Frontal cortex (tissue), 4 donors: ENCODE measurements at places on chromosomes 6 and 20. TPM values are rescaled to one million over a fixed set of nuclear protein-coding genes. Genes with fewer than 3 reads are reported as not detected.

DNA sequence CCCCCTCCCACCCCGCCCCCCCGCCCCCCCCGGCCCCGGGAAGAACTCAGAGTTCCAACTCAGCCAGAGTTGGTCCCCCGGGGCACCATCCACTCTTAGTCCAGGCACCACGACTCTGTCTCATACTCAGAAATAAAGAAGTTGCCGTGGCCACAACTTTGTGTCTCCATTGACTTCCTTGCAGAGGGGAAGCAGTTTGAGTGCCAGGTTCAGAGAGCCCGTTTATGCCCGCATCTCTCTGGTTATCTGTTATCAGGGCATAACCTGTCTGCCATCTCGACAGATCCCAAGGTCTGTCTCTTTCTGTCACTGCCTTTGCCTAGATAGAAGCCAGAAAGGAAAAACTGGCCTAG, 605 bp downstream of the CDC5L start:
- DNase-seq: peak; percentile 17

DNA sequence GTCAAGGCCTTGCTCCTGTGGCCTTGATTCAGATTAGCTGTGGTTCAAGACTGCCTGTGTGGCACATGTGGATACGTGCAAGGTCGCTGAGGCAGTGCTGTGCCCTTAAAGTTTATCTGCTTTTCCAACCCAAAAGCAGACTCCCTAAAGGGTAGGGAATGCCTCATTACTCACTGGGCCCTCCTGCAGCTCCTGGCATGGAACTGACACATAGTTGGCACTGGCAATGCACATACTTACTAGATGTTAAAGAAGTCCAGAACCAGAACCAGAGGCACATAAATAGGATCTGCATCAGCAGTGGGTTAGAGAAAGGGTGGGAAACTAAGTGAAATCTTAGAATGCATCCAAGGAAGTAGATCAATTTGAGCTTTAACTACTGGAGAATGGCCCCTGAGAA, 90.6 kb upstream of the MLN start:
- DNase-seq: no peak

- DNase-seq: no peak
Observed at GRCh38 chr6:24893342-24893850, 42.4 kb downstream of the RIPOR2 start.

PRICKLE4 gene
- 0.41 TPM for total RNA-seq

GRCh38 chr6:108337721-108338120, 42.9 kb downstream of the AFG1L start:
- no peak for DNase-seq

GRCh38 chr20:32115211-32115767, 5.8 kb downstream of the TM9SF4 start:
- no peak for DNase-seq

GRCh38 chr6:31869343-31869742, 6.7 kb upstream of the NEU1 start:
- no peak for DNase-seq

- DNase-seq: no peak
Observed at GRCh38 chr6:47132724-47133123, 90.6 kb upstream of the ADGRF1 start.

CRISP2 gene
- 0.82 TPM for total RNA-seq

- no peak for DNase-seq
Observed at GRCh38 chr6:18206591-18206990, 51.4 kb downstream of the KDM1B start.

PPIL6 gene
- total RNA-seq: 37.9 TPM

- no peak for DNase-seq
Observed at GRCh38 chr6:68919537-68919936, 284.5 kb downstream of the ADGRB3 start.

HLA-DPA1 gene
- 1.6 TPM for total RNA-seq

PRSS35 gene
- total RNA-seq: 2.0 TPM

DNA sequence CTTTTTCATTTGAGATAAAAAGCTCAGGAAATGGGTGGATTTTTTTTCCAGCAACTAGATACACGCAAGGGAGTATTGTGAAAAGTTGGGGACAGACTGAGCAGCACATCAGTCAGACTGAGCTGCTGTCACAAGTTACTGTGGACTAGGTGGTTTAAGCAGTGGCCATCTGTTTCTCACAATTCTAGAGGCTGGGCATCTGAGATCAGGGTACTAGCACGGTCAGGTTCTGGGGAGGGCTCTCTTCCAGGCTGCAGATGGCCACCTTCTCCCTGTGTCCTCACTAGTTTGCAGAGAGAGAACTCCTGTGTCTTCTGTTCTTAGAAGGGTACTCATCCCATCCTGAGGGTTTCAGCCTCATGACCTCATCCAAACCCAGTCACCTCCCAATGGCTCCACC, 178.3 kb downstream of the SYNDIG1 start:
- no peak for DNase-seq

- DNase-seq: no peak
Observed at GRCh38 chr20:17635332-17636244, 46.5 kb downstream of the RRBP1 start.

DNA sequence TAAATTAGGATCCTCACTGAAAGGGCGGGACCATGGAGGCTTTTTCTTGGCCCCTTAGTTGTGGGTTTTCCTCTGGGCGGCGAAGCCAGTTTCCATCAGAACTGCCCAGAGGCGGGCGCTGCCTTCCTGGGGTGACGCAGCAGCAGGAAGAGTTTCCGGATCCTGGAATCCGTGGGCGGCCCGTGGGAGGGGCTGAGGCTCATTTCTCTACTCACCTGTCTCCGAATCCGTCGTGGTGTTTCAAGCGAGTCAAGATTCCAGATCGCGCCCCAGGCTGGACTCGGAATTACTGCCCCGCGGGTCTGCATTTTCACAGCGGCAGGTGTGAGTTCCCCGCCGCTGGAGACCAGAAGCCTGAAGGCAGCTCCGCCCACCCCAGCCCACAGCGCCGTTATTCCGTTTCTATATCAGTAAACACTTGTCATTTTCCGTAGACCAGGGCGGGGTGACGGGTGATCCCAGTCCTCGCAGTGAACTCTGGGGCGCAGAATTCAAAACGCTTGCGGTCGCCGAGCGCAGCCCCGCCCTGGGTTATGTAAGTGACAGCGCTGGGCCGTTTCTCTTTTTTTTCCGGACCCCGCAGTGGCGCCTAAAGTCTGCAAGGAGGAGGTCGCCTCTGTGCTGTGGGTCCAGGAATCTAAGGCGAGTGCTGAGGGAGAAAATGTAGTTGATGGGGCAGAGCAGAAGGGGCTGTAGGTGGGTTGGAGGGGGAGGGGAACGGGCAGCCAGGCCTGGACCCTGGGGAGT, 27.2 kb upstream of the POU5F1 start:
- DNase-seq: no peak

GMPR gene
- total RNA-seq: 2.4 TPM

GRCh38 chr6:12483712-12484111, 193.6 kb downstream of the EDN1 start:
- no peak for DNase-seq
